ENCODE measurements at places on chromosomes 4 and X.

- DNase-seq, result no peak
These were observed 42.2 kb upstream of the EPGN start for GRCh38 chr4:74266081-74266480.

GRCh38 chr4:88958080-88958479 is 98.9 kb downstream of the FAM13A start:
- DNase-seq, result no peak

DNA sequence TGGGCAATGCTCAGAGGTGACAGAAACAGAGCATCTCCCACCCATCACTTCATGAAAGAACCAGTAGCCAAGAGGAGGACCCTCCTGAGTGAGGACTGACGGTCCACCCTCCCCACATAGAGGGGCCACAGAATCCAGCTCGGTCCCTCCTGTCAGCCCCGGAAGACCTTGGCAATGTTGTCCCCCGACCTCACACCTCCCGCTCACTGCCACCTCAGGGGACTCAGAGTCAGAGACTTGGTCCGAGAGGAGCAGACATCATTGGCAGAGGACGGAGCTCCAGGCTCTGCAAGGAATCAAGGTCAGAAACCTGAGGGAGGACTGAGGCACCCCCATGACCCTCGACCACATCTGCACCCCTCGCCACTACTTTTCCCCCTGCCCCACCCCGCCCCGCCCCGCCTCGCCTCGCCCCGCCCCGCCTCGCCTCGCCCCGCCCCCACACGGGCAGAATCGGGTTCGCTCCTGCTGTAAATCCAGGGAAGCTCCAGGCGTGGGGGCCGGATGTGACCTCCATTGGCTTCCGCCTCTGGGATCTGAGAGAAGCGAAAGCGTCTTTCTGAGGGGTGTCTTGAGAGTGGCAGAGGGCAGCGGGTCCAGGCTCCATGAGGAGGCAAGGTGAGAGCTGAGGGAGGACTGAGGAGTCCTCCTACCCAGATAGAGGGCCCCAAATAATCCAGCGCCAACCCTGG is at the start of gene MAGEA11:
Gene MAGEA11, plus strand, starts transcription at position 516 of the 692 bp plus-strand sequence. CDS start 1,100 bp downstream, outside the sequence.
- DNase-seq, result no peak

GRCh38 chr4:36024901-36025660 is 219.2 kb downstream of the ARAP2 start:
- no peak for DNase-seq

GRCh38 chrX:128862557-128862956 is 660.7 kb downstream of the SMARCA1 start:
- DNase-seq, result no peak

DNA sequence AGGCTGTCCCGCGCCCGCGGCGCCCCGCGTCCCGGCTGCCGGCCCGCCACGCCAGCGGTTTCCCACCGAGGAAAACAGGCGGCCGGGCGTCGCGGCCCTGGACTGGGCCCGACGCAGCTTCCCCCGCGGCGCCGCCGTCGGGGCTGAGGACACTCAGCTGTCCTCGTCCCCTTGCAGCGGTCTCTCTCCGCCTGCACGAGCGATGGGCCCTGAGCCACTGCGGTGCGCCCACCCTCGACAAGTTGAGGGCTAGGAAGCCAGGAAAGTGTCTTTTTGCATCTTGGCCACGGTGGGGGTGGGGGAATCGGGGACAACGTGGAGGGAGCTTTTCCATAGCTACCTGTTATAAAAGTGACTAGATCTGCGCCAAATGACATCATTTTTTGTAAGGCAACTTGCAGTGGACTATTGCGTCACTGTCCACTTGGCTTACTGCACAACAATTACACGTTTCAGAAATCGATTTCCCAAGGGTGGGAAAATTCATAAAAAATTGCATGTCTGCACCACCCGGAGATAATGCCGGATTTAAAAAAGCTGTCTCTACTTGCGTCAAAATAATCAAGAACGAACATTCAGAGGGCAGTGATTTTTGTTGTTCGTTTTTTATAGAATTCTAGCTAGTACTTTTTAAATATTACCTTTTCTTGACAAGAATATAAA is 1.1 kb downstream of the KLHL15 start:
- DNase-seq, result peak; percentile 38

- DNase-seq, result no peak
These were observed 671.6 kb downstream of the FAT4 start for GRCh38 chr4:125986307-125986706.

DNA sequence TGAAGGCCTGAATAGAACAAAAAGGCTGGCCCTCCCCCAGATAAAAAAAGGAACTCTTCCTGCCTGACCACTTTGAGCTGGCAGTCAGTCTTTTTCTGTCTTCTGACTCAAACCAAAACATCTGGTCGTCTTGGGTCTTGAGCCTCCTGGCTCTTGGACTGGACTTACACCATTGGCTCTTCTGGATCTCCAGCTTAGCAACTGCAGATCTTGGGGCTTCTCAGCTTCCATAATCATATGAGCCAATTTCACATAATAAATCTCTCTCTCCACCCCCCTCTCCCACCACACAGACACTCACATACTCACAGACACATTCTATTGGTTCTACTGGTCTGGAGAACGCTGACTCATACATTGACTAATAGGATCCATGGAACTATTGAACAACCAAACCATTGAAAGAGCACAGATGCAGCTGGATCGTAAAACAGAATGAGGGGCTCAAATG is 15.6 kb upstream of the CWH43 start:
- peak; percentile 73 for DNase-seq

- DNase-seq, result peak; percentile 34
These were observed 23.5 kb downstream of the TXK start for GRCh38 chr4:48110452-48110978.

GRCh38 chrX:57481514-57481913 is 110.3 kb upstream of the ZXDB start:
- DNase-seq, result no peak

- no peak for DNase-seq
These were observed 19.7 kb downstream of the TBC1D14 start for GRCh38 chr4:6929339-6929811.

- DNase-seq, result no peak
These were observed 103.9 kb upstream of the STX18 start for GRCh38 chr4:4645743-4646142.

- DNase-seq, result no peak
These were observed 80.5 kb downstream of the FHDC1 start for GRCh38 chr4:153016592-153016991.

GRCh38 chr4:142386856-142387255 is 459.2 kb downstream of the INPP4B start:
- no peak for DNase-seq

GRCh38 chr4:48315728-48316630 is 25.4 kb upstream of the SLAIN2 start:
- peak; percentile 68 for DNase-seq

DNA sequence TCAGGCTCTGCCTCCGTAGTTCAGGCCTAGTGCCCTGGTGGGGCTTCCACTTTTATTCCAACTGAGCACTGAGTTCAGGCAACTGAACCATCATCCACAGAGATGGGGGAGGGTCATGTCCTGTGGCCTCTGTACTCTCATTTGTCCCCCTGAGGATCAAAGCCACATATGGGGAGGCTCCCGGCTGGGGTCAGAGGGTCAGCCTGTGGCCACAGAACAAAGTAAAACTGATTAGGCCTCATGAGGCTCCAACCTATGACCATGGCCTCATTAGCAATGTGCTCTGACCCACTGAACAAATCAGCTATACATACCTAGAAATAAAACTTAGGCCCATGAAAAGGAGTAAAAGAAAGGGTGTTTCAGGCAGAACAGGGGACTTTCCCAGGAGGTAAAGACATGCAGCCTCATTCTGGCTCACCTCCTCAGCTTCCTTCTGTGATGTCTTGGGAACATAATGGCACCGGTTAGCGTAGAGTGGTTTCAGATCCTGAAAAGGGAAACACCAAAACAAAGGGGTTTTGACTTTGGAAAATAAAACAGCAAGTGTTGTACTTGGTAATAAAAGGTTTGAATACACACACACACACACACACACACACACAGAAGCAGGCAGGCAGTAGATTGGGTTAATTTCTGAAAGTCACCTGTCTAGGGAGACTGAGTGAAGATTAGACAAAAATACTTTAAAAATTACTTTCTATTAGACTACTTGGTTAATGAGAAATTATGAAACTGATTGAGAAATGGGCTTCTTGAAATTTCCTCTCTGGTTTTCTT is 24.3 kb downstream of the TMEM255A start:
- no peak for DNase-seq

GRCh38 chrX:129726307-129727111 is 12.3 kb upstream of the XPNPEP2 start:
- peak; percentile 68 for DNase-seq

GRCh38 chrX:112137276-112137675 is 54.7 kb upstream of the TRPC5 start:
- no peak for DNase-seq

DNA sequence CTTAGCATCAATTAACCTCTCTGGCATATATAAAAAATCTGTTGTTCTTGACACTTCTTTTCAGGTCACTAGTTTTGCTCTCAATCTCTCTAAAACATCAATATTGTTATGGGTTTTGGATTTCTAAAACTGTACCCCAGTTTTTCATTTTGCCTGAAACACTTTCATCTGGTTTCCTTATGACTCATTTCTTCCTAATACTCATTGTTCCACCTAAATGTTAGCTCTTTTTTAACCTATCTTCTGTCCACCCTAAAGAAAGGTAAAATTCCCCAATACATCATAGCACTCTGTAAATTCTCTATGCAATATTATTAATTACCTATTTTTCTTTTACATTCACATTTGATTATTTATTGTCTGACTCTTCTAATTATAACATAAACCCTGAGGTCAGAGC is 575.5 kb upstream of the NDST4 start:
- DNase-seq, result no peak

DNA sequence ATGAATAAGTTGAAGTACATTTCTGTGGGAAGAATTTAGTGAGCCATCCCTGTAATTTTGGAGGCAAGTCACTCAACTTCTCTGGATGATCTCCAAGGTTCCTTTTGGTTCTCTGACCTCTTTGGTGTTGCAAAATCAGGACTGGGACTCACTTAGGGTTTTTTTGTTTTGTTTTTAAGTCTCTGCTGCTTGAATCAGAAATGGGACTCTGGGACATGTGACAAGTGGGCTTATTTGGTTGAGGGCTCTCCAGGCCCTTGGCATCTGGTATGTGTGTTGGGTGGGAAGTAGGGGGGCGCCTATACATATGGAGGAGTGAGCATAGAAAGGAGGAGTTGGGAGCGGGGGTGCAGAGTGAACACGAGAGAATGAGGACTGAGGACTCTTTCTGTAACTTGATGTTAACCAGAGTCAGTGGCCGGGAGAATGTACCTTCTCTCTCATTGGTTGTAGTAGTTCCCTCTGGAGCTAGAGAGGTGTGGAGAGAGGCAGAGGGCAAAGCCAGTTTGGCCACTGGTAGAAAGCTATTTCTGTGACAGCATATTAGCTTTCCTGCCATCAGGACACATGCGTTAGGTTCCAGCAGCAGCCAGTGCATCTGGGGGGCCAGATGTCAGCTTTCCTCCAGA is 1.9 kb downstream of the ARHGAP10 start:
- DNase-seq, result peak; percentile 47

- no peak for DNase-seq
These were observed 653.9 kb upstream of the AADAT start for GRCh38 chr4:170743633-170744032.

DNA sequence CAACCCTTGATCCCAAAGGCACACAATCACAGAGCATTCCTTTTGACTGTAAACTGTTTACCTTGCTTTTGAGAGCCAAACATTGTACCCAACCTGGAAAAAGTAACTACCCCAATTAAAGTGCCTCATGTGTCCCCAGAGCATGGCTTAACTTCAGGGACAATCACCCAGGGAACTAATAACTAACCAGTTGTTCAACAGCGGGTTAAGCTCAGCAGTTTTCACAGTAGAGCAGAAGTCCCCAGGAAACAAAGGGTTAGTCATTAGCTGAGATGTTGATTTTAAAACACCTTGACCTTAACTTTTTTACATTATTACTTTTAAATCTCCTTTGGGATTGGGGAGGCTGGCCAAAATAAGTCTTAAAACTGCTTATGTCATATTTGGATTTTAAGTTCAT is 94.8 kb downstream of the RELL1 start:
- DNase-seq, result no peak

DNA sequence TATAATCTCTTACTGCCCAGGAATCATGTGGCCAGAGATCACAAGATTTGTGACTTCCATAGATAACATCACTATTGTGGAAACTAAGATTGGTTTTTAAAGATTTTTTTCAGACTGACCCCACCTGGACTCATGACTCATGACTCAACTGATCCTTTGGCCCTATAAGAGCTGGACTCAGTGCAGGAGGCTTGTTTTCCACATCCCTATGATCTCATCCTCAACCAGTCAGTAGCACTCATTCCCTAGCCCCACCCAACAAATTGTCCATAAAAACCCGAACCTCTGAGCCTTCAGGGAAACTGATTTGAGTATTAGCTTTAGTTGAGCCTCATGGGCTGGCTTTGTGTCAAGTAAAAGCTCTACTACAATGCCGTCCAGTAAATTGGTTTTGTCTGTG is 7.9 kb upstream of the NOCT start:
- no peak for DNase-seq

DNA sequence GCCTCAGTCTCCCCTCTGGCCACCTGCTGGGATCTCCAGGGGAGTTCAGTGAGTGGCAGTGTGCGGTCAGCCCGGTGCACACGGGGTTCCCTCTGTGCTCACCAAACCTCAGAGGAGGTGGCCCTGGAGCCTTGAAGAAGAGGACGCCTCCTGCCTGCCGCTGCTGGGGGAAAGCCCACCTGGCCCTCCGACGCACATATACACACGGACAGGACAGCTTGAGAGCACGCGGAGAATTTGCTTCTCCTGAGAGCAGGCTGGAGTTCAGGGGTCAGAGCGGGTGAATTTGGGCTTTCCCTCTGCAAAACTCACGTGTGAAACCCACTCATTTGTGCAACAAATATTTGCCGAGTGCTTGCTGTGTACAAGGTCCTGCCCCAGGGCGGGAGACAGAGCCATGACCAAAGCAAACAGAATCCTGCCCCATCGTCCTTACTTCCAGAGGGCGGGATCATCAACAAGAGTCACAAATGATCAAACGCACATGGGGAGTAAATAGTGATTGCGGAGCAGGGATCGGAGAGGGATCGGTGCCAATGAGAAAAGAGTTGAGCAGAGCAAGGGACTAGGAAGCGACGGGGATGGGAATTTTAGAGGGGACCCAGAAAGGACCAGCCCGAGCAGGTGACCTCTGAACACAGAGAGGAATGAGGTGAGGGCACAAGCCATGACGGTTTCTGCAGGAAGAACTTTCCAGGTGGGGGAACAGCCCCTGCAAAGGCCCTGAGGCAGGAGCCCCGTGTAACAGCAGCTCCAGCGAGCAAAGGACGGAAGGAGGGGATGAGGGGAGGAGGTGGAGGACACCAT is 17.6 kb downstream of the BLOC1S4 start:
- no peak for DNase-seq

DNA sequence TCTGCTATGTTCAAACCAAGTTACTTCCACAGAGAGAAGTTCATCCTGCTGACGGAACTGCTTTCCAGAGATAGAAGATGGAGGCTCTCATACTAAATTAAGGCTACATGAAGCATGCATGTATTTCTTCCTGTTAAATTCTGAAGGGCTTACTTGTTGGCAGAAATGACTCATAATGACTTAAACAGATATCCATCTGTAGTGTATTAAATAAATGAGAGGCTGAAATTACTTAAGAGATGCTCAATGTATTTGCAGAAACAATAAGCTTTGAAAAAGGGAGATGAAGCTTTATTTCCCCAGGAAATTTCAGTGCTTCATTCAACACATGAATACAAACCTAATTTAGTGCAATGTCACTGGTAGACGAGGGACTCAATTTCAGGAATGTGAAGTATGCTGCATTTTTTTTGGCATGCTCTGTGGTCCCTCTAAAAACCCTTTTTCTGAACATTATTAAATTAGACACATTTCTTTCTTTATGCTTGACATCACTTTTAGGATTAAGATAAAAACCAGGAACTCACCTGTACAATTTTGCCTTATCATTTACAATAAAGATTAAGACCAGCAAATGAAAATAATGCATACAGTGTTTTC is 759.1 kb upstream of the POU3F4 start:
- no peak for DNase-seq
